WTC11 (cell line): ENCODE measurements at places on chromosomes 7 and 10.
A peak's percentile ranks its signal among the peaks of the same experiment; 100 is the strongest.

DNA sequence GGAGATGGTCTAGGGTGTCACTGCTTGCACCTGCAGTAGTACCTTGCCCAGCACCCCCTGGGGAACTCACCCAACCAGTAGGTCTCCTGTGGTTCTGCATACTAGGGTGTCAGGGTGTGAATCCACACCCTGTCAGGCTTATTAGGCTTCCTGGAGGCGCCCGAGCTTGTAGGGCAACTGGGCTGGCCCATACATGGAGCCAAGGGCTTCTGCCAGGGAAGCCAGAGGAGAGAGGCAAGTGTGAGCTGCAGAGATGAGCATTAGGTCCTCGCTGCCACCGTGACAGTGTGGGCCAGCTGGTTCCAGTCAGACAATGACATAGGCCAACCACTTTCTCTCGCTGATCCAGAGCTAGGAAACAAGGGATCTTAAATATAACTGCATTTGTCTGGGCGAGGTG is 11.2 kb downstream of the MXI1 start:
- DNase-seq: no peak

- DNase-seq: no peak
Observed at GRCh38 chr10:34428501-34428900, 386.6 kb downstream of the PARD3 start.

DNA sequence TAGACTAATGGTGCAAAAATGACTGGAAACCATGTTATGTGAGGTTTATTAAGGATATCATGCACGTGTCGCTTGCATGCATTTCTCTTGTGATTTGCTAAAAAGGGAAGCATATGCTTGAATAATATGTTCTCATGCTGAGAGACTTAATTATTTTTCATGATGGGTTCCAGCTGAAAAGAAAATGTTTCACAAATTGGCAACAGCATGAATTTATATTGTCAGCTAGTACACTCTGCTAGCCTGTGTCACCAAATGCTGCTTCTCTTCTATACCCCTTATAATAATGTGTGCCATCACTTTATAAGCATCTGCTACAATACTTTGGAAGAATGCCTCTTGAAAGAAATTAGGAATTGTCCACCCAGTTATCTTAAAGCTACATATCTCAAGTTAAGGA is 63.0 kb downstream of the GNAI1 start:
- DNase-seq: no peak

DNA sequence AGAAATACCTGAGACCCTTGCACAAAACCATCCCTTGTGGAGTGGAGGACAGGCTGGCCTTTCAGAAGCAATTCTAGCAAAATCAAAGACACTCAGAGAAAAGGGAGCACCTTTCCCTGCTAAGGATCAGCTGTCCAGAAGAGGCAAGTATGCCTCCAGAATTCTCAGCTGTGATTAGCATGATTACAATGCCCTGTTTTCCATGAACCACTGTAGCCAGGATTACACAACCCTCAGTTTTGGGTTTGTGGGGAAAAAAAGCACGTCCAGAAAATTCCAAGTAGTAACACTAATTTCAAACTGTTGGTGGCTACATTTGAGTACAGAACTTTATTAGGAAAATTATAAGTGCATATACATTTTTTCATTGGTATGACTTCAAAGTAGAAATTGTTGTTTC is 15.0 kb downstream of the CXCL12 start:
- no peak for DNase-seq

GRCh38 chr10:80382989-80383388 is 25.4 kb upstream of the PRXL2A start:
- DNase-seq: peak; percentile 44

GRCh38 chr7:64997927-64998391 is 7.1 kb upstream of the ZNF117 start:
- DNase-seq: peak; percentile 13

DNA sequence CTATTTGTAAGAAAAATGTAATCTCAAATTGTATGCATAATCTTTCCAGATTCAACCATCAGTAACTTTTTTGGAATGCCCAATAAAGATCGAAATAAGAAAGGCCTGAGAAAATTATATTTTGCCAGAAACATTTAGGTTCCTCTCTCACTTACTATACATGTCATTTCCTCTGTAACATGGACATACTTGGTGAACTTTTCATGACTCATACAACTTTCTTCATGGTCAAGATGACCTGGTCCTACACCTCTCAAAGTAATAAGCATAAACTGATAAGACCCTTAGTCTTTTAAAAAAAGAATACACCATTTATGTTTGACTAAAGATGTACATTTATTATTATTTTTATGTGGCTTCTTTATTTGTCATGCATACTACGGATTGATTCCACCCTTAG is 125.3 kb downstream of the REEP3 start:
- DNase-seq: no peak

GRCh38 chr7:115827305-115828045 is 203.1 kb downstream of the TFEC start:
- no peak for DNase-seq

DNA sequence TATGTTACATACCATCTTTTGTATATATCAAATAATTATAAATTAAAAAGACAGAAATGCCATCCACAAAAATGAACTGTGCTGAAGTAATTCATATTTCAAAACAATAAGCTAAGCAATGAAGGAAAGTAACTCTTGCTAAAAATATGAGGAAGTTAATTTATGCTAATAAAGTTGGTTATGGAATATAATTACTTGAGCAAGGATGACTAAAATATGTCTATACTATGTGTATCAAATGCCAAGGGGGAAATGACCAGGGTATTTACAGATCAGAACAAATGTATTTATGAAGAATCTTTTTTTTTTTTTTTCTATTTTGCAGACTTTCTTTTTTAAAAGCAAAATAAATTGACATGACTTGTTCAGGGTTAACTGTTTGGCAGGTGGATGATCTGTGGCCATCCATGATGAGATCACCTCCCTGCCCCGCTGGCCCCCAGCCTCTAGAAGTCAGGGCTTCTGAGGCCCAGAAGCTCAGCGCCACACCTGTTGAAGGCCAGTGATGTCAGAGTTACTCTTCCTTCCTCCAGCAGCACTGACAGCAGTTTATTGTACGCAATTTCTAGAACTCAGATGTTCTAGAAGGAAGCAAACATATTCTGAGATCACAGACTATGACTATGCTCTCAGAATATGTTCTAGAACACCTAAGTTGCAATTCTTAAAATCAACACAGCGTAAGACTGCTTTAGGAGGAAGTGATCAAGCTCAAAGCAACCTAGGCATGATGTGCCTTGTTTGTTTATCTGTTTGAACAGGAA is 196.1 kb upstream of the KLF14 start:
- no peak for DNase-seq

GRCh38 chr7:76185187-76185896 is 16.4 kb upstream of the SRRM3 start:
- no peak for DNase-seq

DNA sequence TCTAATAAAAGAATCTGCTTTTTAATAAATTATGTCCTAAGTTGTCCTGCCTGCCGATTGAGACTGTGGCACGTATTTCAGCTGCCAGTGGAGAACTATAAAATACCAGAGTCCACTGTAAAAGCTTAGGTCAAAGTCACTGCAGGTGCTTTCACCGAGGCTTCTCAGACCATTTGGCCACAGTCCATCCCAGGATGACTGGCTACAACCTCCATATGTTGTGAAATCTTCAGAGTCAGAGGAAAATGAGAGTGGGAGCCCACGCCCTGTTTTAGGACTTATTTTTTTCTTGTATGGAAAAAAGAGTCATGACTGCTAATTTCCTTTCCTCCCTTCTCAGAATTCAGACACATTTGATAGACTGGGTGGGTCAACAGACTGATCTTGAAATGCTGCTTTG is 182.9 kb downstream of the ANK3 start:
- no peak for DNase-seq

- DNase-seq: no peak
Observed at GRCh38 chr7:22137466-22137865, 191.8 kb upstream of the CDCA7L start.

GRCh38 chr7:122203814-122204213 is 59.8 kb upstream of the AASS start:
- no peak for DNase-seq

GRCh38 chr7:84997626-84998025 is 189.2 kb downstream of the SEMA3D start:
- DNase-seq: no peak

DNA sequence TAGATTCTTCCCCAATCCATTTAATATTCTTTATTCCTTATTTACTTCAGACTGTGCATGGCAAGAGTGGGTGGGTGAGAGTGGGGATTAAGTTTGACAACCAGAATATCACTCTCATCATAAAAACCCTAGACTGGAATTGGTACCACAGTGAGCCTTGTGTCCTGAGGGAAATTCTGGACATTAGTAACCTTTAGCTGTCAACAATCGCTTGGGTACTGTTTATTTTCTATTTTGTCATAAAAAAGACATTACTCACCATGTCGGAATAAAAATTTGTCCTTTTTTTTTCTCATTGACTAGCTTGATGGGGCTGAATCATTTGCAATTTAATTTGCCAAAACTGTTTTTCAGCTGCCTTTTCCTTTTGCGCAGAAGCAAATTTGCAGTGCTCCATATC is 176.1 kb upstream of the SEMA3C start:
- DNase-seq: no peak

DNA sequence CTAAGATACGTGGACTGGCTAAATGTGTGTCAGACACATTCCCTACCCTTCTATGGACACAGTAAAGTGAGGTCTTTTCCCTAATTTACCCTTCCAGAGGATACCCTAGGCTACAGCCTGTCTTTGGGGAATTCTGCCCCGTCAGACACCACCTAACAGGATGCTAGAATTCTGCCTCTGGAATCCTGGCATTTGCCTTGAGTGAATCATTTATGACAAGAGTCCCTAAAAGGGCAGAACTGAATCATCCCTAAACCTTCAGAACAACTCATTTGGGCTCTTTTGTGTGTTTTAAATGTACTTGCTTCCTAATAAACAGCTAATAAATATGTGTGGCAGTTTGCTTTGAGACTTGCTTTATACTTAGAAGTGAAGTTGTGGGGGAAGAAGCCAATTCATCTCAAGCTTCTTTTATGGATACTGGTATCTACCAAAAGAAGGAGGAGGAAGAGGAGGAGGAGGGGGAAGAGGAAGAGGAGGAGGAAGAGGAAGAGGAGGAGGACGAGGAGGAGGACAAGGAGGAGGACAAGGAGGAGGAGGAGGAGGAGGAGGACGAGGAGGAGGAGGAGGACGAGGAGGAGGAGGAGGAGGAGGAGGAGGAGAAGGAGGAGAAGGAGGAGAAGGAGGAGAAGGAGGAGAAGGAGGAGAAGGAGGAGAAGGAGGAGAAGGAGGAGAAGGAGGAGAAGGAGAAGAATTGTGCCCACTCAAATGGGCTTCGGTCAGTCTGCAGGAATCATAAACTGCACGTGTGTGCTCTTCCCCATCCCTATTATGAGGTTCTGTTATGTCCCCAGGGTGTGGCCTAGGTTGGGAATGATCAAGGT is 27.1 kb downstream of the PARP12 start:
- DNase-seq: no peak

DNA sequence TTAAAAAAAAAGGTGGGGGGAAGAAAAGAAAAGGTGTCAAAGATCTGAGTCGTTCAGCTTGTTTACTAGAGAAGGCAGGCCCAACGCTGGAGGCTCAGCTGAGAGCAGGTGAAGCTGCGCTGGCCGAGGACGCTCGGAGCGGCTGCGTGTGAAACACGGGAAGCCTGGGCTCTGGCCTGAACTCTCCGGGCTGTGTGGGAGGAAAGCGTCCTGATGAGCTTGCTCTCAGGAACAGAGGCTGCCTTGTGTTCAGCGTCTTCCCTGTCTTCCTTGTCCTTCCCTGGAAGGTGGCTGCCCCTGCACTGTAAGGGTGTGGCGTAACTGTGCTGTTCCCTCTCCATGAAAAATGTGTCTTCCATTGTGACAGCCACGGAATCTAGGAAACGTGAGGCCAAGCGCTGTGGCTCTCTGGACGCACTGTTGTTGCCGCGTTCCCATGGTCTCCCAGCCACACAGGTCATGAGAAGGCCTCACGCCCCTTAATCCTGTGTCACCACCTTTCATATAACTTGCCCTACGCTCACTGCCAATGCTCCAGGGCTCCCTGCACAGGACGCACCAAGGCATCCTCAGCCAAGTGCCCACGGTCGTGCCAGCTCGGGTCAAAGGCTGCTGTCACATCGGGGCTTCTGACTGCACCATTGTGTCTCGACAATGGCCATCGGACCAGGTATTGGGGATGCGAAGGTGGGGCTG is 15.8 kb downstream of the IL15RA start:
- DNase-seq: no peak

- no peak for DNase-seq
Observed at GRCh38 chr7:256461-256940, 33.5 kb upstream of the FOXL3 start.

GRCh38 chr10:86316990-86317389 is 49.6 kb downstream of the GRID1 start:
- no peak for DNase-seq

DNA sequence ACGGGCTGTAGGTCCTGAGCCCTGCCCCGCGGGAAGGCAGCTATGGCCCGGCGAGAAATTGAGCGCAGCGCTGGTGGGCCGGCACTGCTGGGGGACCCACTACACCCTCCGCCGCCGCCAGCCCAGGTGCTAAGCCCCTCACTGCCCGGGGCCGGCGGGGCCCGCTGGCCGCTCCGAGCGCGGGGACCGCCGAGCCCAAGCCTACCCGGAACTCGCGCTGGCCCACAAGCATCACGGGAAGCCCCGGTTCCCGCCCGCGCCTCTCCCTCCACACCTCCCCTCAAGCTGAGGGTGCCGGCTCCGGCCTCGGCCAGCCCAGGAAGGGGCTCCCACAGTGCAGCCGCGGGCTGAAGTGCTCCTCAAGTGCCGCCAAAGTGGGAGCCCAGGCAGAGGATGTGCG is 5.5 kb upstream of the CACUL1 start:
- DNase-seq: no peak
